ENCODE measurements at places on chromosomes 1 and 21.

GRCh38 chr1:219773775-219774174 is 154.6 kb downstream of the SLC30A10 start:
- no peak for DNase-seq

DNA sequence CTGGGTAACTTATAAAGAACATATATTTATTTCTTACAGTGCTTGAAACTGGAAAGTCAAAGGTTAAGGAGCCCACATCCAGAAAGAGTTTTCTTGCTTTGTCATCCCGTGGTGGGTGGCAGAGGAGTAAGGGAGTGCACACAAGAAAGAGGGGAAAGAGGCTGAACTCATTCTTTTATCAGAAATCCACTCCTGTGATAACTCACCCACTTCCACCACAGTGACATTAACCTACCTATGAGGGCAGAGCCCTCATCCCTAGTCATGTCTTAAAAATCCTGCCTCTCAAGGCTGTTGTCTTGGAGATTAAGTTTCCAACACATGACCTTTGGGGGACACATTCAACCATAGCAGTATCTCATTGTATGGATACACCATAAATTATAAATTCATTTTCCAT is 32.5 kb upstream of the RGS4 start:
- DNase-seq = no peak

GRCh38 chr21:15037900-15038293 is 26.9 kb downstream of the NRIP1 start:
- no peak for DNase-seq

GRCh38 chr1:108017698-108018097 is 52.7 kb upstream of the VAV3 start:
- DNase-seq = no peak

DNA sequence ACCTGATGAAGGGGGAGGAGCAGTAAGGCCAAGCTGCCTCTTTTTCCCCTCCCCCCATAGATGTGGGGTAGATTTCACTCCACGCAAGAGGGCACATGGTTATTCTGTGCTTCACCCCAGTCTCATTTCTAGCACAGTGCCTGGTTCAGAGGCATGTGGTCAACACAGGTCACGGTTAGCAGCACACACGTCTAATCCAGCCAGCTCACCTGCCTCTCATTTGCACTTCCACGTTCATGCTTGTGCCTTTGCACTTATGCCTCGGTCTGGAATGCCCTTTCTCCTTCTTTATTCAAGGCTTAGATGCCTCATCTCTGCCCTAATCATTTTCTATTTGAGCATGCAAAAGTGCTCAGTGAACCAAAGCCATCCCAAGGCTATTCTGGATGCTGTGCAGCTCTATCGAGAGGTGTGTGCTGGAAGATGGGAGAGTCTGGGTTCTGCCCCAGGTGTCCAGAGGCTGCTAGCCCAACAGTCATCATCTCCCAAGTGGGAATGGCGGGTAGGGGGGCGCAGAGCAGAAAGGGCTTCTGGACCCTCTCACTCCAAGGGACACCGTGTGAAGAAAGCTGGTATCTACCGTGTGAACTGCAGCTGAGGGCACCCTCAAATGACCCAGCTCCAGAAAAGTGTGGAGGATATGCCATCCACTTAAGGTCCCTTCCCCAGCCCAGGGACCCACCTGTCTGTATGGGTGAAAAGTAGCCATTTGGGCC is 2.1 kb upstream of the A3GALT2 start:
- DNase-seq = no peak

- no peak for DNase-seq
These were observed 3.1 kb downstream of the C1orf198 start for GRCh38 chr1:230865062-230865817.

GRCh38 chr1:172753964-172754363 is 95.1 kb downstream of the FASLG start:
- no peak for DNase-seq

GRCh38 chr1:162703708-162704107 is 71.4 kb downstream of the DDR2 start:
- DNase-seq = no peak

DNA sequence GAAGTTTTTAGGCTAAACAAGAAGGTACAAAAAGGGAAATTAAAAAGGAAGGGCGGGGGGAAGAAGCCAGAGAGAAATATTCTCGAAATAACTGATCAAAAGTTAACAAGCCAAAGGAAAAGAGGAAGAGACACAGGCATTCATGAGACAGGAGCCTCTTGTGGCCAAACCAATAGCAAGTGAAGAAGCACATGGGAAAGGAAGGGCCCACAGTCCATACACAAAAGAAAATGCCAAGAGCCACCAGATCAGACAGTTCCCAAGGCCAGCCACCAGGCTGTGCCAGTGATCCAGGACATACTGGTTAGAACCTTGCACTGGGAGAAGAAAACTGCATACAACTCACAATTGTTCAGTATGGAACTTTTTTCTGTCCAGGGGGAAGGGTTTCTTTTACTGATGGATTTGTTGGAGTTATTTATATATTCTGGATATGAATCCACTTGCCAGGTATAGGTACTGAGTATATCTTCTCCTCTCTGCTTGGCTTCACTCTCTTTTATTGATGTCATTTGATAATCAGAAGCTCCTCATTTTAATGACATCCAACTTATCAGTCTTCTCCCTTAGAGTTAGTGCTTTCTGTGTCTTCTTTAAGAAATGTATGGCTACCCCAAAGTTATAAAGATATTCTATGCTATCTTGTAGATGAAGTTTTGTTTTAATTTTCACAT is 76.8 kb downstream of the CD46 start:
- peak; percentile 66 for DNase-seq

DNA sequence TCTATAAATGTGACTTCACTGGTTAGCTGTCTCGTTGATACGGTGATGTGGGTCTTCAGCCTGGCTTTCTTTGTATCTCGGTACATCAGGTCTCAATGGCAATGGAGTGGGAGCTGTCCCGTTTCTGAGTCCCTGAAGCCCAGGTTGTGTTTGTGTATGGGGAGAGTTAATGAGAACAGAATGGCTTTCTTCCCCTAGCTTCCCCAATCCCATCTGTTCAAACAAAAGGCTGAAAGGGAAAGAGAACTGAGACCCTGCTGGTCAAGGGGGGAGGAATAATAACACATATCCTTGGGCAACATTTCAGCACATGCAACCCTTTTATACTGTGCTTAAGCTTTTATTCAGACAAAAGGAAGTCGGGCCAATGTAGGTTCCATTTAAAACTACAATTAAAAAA is 28.4 kb upstream of the CASQ2 start:
- DNase-seq = no peak

DNA sequence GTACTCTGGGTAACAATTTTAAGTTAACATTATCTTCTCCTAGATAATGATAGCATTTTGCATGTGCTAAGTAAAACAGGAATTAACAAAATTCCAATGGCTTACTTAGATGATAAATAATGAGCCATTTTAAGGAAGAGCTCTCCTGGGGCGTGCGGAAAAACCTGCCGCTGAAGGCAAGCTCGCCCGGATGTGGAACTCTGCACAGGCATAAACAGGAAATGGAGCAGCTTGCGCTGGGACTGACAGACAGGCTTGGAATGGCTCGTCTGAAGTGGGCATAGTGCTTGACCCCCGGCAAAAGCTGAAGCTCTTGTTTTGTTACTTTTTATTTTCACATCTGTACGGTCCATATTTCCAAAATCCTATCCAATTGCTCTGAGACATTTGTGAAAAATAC is 169.2 kb downstream of the ZNF281 start:
- no peak for DNase-seq

DNA sequence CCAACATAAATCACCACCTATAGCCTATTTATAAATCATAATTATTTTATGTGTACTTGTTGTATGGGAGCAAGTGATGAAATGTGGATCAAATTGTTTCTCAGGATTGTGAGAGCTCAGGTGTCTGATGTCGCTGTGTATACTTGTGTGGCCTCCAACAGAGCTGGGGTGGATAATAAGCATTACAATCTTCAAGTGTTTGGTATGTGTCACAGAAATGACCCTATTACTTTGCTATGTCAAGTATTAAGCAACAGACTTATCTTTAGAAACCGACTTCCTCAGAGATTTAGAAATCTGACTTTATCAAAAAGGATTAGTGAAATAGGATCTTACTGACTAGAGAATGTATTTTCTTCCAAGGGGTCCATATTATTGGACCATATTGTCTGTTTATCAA is 280.9 kb downstream of the TPR start:
- DNase-seq = peak; percentile 80

- DNase-seq = no peak
These were observed 71.2 kb downstream of the NGF start for GRCh38 chr1:115266729-115267421.

GRCh38 chr1:31617916-31618746 is 642 bp downstream of the HCRTR1 start:
- peak; percentile 26 for DNase-seq

DNA sequence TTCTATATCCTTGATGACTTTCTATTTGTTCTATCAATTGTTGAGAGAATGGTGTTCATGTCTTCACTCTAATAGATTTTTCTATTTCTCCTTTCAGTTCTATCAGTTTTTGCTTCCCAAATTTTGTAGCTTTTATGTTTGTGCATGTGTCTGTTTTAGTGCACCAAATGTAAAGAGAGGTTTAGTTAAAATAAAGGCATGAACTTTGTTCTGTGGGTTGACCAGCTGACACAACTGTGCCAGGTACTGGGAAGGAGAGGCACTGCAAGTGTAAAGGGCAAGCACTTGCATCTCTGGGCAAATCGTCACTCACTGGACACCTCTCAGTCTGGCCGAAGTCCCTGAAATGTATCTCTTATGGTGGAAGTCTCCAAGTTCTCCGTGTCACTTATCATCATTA is 38.6 kb upstream of the ABCD3 start:
- no peak for DNase-seq

DNA sequence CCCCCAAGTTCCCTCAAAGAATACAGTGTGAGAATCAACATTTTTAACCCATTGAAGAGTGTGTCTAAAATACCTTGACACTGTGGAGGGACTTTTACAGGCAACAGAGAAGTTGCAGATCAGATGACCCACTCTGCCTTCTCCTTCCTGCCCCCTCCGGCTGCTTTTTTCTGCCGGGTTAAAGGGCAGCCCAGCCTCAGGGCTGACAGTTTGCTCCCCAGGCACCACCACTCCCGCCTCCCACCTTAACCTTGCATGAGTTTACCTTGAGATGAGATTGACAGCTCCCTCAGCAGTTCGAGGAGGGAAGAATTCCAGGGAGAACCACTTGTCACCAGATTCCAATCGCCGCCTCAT is 3.2 kb downstream of the MTHFR start:
- DNase-seq = no peak

- peak; percentile 14 for DNase-seq
These were observed 5.8 kb upstream of the CCDC27 start for GRCh38 chr1:3746389-3746829.

DNA sequence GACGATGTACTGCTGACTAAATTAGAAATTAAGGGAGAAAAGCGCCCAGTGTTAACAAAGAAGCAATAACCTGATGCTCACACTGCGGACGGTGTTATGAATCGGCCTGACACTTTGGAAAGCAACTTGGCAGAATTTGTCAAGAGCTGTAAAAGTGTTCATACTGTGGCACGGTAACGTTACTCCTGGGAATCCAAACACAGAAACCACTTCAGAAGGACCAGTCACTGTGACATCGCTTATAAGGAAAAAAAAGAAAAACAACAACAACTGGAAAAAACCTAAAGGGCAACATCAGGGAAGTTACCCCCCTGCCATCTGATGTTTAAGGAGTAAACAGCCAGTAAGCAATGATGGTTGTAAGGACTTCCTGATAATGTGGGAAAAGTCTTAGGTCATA is 27.7 kb downstream of the CAPZB start:
- DNase-seq = no peak

DNA sequence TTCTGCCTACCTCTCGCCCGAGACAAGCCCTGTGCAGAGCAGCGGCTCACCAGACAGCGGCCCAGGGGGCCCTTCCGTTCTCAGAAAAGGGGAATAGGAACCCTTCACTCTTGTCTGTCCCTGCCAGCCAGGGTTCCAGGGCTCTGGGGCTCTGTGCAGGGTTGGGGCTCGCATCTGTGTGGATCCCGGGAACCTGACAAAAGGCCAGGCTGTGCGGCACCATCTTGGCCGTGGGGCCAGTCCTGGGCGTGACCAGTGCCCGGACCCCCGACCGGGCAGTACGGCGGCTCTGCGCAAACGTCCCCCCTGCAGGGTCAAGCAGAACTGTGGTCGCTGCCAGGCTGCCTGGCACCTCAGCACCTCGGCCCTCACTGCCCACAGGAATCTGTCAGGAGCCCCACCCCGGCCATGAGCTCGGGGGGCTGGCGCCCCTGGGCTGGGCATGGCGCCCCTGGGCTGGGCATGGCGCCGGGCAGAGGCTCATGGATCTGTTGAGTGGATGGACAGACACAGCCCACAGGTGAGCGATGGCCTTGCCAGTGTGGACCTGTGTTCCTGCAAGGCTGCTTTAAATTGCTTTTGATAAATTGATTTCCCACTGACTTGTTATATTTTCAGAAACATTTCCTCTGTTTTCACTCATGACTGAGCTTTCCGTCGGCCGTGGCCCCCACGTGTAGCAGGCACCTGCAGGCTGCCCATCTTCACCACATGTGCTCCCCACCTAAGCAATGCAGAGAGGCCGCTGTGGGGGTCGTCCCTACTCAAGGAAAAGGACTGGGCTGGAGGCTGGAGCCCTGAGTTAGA is 59.0 kb downstream of the SLX9 start:
- DNase-seq = no peak

GRCh38 chr21:34148419-34148804 is 75.0 kb downstream of the MRPS6 start:
- DNase-seq = peak; percentile 44

- DNase-seq = no peak
These were observed 6.4 kb downstream of the SZT2 start for GRCh38 chr1:43396059-43396458.

- DNase-seq = no peak
These were observed 5.8 kb downstream of the GALNT2 start for GRCh38 chr1:230072866-230073265.

- DNase-seq = peak; percentile 65
These were observed 32.6 kb downstream of the ALPL start for GRCh38 chr1:21541835-21542234.

GRCh38 chr1:93775224-93775623 is 93.6 kb upstream of the BCAR3 start:
- DNase-seq = no peak

GRCh38 chr1:65049941-65050713 is 83.8 kb upstream of the JAK1 start:
- no peak for DNase-seq

DNA sequence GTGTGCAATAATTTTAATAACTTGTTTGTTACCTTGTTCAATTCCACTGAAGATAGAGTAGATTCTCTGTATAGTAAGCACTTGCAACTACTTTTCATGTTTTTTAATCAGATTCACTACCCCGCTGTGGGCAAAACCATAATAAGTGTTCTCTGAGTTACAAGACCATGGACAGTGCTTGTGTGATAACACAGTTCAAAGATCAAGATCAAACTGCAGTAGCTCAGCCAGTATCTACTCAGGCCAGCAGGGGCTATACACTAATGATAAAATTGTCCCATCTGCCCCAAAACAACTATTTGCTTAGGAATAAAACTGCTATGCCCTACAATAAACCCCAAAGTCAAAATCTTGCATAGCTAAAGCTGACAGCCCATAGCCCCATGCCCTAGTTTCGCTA is 129.6 kb downstream of the LRRC7 start:
- no peak for DNase-seq

- peak; percentile 78 for DNase-seq
These were observed 38.2 kb downstream of the BCL9 start for GRCh38 chr1:147579532-147579931.
